Activated CD8-positive, alpha-beta memory T cell treated with anti-CD3 and anti-CD28 coated beads for 24 hours (primary cell): ENCODE measurements at places on chromosomes 13 and 19.

- no peak for DNase-seq
Measured at GRCh38 chr13:38444904-38445303, 95.3 kb downstream of the UFM1 start.

DNA sequence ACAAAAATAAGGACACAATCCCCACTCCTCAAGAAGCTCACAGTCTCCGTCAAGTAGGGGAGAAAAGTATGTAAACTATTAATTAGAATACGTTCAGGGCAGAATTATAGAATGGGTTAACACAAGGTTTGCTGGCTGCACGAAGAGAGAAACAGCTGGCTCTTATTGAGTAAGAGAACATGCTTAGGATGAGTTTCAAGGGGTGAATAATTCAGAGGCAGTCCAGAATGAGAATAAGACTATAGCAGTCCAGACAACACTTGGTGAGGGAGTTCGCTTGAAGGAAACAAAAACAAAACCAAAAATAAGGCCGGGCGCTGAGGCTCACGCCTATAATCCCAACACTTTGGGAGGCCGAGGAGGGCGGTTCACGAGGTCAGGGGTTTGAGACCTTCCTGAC lies 61.9 kb downstream of the THSD1 start:
- no peak for DNase-seq

DNA sequence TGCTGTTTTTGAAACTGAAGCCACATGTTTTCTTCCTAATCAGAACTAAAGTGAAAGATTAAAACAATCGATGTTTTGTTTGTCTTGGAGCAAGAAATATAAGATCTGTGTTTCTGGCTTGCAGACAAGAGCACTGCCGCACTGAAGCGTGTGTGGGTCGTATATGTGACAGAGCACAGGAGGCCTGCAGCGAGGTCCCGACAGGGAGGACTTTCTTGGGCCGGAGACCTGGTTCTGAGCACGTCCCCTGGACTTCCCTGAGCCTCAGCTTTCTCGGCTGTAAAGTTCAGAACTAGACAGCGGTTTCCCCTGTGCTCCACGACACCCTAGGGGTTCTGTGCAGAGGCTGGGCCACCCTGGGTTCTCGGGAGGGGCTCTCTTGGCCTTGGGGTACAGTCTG lies 60.5 kb downstream of the GADD45B start:
- no peak for DNase-seq

DNA sequence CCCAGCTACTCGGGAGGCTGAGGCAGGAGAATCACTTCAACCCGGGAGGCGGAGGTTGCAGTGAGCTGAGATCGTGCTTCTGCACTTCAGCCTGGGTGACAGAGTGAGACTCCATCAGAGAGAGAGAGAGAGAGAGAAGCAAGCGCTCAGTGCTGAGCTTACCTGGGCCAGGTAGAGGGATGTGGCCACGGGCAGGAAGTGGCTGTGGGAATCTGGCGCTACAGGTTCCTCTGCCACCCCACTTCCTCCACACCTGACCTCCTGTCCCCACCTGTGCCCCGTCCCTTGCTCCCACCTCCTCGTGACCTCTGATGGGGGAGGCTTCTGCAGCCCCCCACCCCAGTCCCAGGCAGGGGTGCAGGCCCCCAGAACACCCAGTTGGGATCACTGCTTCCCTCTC lies 1.0 kb upstream of the NCCRP1 start:
- no peak for DNase-seq

GRCh38 chr19:32464279-32464678 lies 58.7 kb downstream of the DPY19L3 start:
- no peak for DNase-seq
